ENCODE measurements at places on chromosomes 7 and 10. TPM values are rescaled to one million over a fixed set of nuclear protein-coding genes. Genes with fewer than 3 reads are reported as not detected.

- no peak for DNase-seq
These were observed 137.8 kb upstream of the TNS3 start for GRCh38 chr7:47719675-47720074.

DNA sequence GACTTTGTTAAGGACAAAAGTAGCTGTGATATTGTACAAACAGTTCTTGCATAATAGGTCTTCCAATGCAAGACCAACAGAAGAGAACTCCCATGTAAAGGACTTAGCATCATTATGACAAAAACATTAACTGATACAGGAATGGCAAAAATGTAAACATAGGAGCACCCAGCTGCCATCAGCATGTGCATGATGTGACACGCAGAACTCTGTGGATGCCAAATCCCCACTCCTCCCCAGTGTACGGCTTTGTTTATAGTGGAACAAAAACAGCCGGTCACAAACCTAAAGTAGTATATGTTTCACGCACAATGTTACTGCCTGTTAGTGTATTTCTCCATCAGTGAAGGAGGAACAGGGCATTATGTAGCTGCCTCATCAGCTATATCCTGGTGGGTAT lies 316.0 kb upstream of the AOAH start:
- DNase-seq: no peak

Gene CALD1
- 66.8 TPM for total RNA-seq

DNA sequence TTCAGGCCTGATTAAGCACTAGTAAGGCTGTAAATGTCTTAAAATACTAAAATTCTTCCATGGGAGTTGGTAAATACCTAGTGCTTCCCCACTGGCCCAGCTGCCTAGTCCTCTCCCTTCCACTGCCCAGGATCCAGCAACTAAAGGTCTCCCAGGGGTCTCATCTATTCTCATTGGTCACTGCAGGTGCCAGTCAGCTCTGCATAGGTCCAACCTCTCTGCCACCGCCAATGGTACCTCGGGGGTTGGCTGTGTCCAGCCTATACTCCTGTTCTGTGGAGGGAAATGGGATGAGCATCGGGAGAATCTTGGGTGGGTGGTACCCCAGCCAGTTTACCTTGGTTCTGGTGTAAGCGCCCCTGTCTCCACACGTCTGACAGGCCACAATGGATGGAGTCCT lies 6.1 kb upstream of the CREB5 start:
- DNase-seq: no peak

GRCh38 chr7:12130609-12131008 lies 80.5 kb upstream of the TMEM106B start:
- no peak for DNase-seq

Gene SPRN
- total RNA-seq: not detected

DNA sequence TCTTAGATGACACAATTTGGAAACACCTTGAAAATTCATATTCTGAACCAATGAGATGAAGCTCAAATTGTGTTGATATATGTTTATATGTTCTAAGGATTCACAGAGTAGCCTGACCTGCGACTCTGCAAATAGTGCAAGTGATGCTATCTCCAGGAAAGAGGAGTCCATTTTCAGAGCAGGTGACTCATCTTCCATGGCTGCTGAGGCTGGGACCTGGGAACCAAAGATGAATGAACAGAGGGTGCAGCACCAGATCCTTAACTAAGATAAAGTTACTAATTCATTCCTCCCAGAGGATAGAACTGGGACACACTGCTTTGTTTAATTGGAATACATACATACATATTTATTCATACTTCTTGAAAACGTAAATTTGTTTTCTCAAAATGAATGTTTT lies 240.6 kb upstream of the SEMA3C start:
- DNase-seq: peak; percentile 13

- DNase-seq: no peak
These were observed 35.8 kb upstream of the EZH2 start for GRCh38 chr7:148919859-148920258.

DNA sequence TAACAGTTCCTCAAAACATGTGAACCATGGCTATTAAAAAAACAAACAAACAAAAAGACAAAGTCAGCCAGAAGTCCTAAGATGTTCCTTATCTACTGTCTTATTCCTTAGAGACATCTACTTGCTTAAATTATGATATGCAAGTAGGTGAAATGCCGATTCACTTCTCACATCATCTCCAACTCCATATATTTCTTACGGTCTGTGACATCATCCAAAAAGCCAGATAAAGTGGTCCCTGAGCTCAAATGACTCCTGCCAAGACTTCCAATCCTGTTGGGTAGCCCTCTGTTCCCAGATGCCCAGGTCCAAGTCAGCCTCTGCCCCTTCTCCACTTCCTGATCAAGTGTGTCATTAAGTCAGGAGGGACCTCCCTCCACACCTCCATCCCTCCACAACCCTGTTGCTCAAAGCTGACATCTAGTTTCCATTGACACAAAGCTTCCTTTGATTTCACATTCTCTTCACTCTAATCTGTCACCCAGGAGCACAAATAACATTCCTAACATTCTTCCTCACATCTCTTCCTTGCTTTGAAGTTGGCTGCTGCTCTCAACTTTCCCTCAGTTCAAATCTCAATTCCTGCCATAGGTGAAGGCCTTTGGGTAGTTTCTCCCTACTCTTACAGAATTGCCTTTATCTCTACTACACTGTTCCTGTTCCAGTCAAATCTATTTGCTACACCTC lies 56.1 kb upstream of the PDLIM1 start:
- peak; percentile 24 for DNase-seq

GRCh38 chr10:30000802-30001571 lies 58.4 kb downstream of the JCAD start:
- DNase-seq: no peak

GRCh38 chr10:32687116-32687515 lies 241.2 kb downstream of the CCDC7 start:
- DNase-seq: no peak

Gene AKR1E2
- total RNA-seq: 5.0 TPM

GRCh38 chr7:15658247-15658646 lies 28.2 kb downstream of the MEOX2 start:
- no peak for DNase-seq

DNA sequence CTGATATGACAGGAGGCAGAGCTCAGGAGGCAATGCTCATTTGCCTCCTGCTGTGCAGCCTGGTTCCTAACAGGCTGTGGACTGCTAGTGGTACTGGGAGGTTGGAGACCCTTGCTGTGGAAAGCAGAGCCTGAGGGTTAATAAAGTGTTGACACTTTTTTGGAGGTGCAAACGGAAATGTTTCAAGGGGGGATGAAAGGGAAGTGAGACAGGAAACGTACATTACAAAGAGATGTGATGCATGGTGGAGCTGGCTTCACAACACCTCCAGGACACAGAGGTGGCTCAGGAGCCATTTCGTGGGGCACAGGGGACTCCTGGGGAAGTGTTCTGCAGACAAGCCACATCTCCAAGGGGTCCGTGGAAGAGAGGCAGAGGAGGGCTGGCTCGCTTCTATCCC lies 137.6 kb upstream of the SVIL start:
- no peak for DNase-seq

Gene STEAP4
- total RNA-seq: 0.15 TPM

Gene DOCK1
- 46.5 TPM for total RNA-seq

GRCh38 chr10:132471484-132471883 lies 66.1 kb upstream of the INPP5A start:
- no peak for DNase-seq

GRCh38 chr10:67036808-67037207 lies 111.0 kb downstream of the LRRTM3 start:
- no peak for DNase-seq

DNA sequence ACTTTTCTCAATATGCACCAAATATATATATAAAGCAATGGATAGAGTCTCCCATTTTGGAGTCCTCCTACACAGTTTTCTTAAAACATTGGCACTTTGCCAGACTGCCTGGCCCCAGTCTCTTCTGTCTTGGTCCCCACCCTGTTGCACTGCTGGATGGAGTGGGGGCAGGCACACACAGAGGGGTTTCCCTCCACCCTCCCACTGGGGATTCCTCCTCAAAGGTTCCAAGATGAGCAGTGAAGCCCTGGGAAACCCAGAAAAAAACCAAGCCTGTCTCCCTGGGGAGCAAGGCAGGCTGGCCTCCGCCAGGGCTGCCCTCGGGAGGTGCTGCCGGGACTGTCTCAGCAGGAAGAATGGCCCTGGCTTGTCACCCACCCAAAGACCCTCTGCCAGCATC lies 68.0 kb downstream of the SH3PXD2A start:
- no peak for DNase-seq

- no peak for DNase-seq
These were observed 7.9 kb downstream of the CPED1 start for GRCh38 chr7:120996333-120996987.

- DNase-seq: no peak
These were observed 143.6 kb upstream of the KIF5B start for GRCh38 chr10:32199714-32200394.

Gene CPA2
- 1.5 TPM for total RNA-seq

DNA sequence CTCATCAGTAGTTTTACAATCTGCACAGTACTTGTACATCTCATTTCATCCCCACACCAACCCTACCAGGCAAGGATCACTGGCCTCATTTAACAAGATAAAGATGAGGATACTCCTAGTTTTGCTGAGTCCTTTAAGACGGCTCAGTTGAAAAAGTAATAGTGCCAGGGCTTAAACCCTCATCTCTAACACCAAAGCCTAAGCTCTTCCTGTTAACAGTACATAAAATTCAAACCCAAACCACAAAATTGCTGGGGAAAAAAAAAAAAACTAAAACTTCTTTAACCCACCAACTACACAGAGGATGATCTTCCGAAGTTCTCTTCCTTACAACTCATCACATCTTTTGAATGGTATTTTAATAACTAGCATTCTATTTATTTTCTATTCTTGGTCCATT lies 1.3 kb downstream of the SAR1A start:
- no peak for DNase-seq

- DNase-seq: no peak
These were observed 171.3 kb downstream of the FZD1 start for GRCh38 chr7:91435381-91436059.

DNA sequence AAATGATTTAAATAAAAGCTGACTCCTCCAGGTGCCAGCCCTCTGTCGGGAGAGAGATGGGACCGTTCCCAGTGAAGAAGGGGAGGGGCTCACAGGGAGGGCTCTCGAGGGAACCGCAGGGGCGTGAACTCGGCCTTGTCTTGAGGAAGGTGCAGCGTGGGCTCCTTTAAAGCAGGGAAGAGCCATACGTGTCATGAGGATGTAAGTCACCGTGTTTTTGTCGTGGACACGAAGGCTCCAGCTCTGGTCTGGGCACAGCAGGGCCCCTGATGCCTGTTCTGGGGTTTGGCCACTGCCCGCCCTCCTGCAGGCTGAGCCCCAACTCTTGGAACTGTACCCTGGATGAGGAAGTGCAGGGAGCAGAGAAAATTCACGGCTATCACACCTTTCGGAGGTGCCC lies 45.0 kb downstream of the JAKMIP3 start:
- DNase-seq: no peak

GRCh38 chr7:134925766-134926165 lies 60.5 kb upstream of the AGBL3 start:
- DNase-seq: no peak

All from HCT116 (cell line).